Activated CD4-positive, alpha-beta T cell treated with anti-CD3 and anti-CD28 coated beads, Interleukin-2, amount 50 U/mL, for 16 hours (primary cell): ENCODE measurements at places on chromosomes 7 and 10.
A peak's percentile ranks its signal among the peaks of the same experiment; 100 is the strongest.

DNA sequence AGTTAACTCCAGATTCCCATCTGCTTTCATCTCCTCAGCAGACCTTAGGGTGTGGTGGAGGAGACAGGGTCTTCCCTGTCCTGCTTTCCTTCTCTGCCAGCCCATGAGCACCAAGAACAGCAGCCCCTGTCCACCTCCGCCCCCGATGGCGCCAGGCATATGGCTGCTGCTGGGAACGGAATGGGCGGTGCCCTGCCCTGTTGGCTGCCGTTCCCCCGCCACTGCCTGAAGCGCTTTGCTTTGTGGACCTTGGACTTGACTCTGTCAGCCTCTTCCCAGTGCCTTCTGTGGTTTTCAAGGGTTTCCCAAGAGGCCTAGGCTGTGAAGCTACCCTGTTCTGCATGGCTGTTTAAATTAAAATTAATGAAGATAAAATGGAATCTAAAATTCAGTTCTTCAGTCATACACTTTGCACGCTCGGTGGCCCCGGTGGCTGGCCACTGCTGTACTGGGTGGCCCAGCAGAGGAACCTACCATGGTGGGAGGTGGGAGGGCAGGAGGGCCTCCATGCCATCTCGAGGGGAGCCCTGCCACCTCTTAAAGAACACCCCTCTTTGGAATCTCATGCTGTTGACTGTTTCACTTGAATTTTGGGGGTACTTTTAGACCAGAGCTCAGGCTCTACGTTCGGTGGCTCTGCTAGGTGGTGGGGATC is 78.7 kb downstream of the NKX6-2 start:
- no peak for DNase-seq

DNA sequence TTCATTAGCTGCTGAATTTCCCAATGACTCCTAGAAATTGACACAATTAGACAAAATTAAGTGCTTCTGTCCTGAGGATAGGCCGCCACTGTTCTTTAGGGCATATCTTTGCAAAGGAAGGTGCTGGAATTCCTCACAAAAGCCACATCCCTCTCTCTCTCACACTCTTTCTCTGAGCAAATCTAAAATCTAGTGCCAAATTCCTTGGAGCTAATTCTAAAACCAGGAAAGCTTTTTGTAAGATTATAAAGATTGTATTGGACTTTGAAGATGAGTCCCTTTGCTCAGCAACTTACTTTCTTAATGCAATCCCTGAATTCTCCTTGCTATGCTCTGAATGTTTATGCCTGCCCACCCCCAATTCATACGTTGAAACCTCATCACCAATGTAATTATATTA is 288.9 kb downstream of the KCNMA1 start:
- DNase-seq = no peak

- DNase-seq = no peak
Measured at GRCh38 chr7:148114804-148115203, 475.8 kb upstream of the C7orf33 start.

- DNase-seq = no peak
Measured at GRCh38 chr10:83522881-83523386, 616.4 kb upstream of the GHITM start.

- DNase-seq = no peak
Measured at GRCh38 chr10:122282253-122282671, 11.2 kb downstream of the BTBD16 start.

GRCh38 chr7:34928560-34928959 is 108.7 kb downstream of the DPY19L1 start:
- peak; percentile 8 for DNase-seq
